ENCODE measurements at places on chromosomes 1 and 21.
A peak's percentile ranks its signal among the peaks of the same experiment; 100 is the strongest.

DNA sequence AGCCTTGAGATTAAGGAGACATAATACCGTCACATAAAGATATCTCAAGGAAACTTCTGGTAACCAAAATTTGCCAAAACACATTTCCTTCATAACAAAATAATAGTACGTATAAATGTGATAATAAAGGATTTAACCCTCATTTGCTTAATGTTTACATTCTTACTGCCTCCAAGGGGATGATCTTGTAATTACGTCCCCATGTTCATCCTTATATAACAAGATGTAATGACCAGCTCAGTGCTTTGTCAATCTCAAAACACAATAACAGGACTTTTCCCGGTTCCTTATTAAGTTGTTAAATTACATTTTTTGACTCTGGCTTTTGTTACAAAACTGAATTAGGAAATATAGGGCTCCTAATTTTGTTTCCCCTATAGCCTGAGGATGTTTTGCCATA is 41.3 kb upstream of the UHMK1 start:
- no peak for DNase-seq

DNA sequence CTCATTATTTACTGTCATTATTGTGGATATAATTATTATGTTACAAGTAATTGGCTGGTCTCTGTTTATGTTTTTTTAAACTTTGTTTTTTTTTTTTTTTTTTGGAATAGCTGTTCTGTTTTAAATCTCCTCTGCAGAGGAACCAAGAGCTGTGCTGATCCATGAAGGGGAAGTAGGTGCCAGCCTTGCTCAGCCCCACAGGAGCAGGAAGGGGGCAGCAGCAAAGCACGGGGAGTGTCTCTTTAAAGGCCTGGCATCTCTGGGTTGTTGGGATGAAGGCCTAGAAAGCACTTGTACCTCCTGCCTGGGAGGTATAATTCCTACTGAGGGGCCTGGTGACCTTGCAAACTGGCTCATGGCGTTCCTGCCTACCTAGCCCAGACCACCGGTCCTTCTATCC is 2.5 kb upstream of the GRHL3 start:
- no peak for DNase-seq

- DNase-seq = no peak
These were observed 11.2 kb downstream of the TARBP1 start for GRCh38 chr1:234467821-234468220.

DNA sequence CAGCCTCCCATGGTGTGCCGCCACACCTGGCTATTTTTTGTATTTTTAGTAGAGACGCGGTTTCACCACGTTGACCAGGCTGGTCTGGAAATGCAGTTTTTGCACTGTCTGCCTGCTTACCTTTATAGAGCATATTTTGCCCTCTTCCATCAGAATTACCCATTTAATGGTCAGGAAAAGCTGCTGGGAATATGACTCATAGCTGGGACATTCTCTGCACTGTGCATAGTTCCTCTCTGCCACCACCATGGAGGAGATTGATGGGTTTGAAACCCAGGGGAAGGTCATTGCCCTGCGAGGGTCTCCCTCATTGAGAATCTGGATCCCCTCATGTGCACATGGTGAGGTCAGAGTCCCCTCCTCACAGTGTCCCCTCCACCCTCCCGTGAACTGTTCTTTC is 32.1 kb downstream of the MX1 start:
- DNase-seq = no peak

- DNase-seq = no peak
These were observed 56.3 kb downstream of the PRPF38A start for GRCh38 chr1:52460694-52461093.

GRCh38 chr1:15152318-15153183 is 996 bp upstream of the TMEM51 start:
- peak; percentile 76 for DNase-seq

DNA sequence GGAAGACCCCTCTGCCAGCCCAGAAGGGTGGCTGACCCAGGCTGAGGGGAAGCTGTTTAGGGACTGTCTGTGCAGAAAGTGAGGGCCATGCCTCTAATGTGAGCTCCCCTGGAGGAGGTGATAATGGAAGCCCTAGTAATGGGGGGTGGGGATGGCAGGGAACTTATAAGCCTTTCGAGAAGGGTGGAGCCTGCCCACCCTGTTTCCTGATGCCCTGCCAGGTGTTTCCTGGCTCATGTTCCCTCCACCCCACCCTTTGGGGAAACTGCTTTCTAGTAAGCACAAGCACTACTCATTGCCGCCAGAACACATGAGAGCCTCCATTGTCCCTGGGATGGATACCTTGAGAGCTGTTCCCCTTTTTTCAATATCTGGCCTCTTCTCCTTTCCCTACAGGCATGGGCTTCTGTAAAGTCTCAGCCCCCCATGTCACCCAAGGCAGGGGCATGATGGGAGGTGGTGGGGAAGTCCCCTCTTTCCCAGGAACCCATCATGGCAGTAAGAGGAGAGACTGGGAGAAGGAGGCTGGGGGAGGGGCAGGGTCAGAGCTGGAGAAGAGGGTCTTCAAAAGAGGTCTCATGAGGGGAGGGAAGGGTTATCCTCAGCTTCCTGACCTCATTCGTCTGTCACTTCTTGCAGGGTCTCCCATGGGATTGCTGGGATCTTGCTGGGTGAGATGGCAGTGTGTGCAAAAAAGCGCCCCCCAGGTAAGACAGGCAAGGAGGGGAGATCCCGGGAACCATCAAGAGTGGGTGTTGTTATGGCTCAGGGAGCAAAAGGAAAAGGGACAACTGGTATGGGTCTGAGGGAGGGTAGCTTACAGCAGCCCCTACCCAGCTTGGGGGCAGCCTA is 2.4 kb downstream of the ATP8B2 start:
- DNase-seq = no peak

GRCh38 chr21:27557356-27557755 is 590.5 kb upstream of the ADAMTS5 start:
- DNase-seq = no peak

DNA sequence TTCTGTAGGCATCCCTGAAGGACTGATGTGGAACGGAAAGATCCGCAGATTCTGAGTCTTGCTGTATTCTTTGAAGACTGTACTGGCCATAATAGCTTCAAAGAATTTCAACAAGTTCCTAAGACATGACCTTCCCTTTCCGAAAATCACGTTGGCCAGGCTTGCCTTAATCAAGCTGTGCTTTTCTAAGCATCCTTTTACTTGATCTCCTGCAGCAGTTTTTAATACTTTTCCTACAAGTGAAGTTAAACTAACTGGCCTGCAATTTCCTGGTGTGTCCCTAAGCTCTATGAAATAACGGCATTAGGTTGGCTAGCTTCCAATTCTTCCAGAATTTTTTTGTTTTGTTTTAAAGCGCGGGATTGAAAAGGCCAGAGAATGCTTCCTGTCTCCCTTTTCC is 40.3 kb downstream of the SPAG17 start:
- no peak for DNase-seq

GRCh38 chr1:52203935-52204625 is 62.2 kb downstream of the ZFYVE9 start:
- DNase-seq = no peak

DNA sequence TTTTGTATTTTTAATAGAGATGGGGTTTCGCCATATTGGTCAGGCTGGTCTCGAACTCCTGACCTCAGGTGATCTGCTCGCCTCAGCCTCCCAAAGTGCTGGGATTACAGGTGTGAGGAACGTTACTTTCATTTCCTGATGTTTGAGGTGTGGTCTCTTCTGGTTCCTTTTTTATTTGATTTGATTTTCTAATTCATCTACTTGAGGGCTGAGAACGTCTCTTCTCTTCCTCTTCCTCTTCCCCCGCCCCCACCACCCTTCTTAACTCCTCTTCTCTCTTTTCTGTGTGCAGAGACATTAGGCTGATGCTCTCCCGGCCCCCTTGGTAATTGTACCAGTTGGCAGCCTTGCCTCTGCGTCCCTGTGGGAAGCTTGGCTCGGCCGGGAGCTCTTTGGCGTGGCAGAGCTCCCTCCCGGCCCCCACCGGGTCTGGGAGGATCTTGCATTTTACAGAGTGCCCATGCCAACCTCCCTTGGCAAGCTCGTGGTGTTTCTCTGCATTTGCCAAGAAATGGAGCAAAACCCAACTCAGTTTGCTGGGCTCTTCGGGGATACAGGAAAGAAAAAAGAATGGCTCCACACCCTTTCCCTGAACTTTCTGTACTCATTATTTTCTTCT is 19.9 kb downstream of the CRYAA start:
- DNase-seq = no peak

DNA sequence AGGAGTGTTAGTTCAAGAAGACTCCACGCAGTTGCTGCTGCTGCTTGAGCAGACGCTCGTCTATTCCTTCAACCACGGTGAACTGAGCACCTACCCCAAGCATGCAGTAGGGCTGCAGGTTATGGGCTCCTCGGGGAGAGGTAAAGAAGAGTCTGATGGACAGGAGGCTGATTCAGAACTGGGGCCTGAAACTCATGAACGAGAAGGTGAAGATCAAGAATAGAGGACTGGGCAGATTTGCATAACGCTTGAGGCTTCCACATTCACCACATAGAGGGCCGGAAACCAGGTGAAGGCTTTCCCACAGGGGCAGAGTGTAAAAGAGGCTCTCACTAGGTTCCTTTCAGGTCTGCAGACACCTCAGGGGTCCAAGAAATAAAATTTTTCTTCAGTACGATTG is 9.1 kb downstream of the ABCA4 start:
- no peak for DNase-seq

DNA sequence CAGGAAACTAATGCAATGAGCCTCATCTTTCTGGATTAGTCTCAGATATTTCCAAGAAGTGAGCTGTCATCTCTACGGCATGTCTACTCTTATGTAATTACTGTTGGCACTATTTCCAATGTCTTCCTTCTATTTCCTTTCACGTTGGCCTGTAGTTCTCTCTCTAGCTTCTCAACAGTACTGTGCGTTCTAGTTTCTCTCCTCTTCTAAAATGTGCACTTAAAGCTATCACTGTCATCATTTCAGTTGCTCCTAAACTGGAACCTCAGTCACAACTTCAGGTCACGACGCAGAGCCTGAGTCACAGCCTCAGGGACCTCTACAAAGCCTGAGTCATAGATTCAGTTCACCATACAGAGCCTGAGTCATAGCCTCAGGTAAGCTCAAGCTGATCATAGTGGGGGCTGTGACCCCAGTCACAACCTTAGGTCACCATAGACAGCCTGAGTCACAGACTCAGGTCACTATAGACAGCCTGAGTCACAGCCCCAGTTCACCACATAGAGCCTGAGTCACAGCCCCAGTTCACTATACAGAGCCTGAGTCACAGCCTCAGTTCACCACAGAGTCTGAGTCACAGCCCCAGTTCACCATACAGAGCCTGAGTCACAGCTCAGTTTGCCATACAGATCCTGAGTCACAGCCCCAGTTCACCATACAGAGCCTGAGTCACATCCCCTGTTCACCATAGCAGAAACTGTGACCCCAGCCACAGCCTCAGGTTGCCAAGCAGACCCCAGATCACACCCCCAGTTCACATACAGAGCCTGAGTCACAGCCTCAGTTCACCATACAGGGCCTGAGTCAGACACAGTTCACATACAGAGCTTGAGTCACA is 13.0 kb downstream of the WNT9A start:
- peak; percentile 20 for DNase-seq

GRCh38 chr1:118210723-118211110 is 25.7 kb upstream of the SPAG17 start:
- DNase-seq = no peak

- no peak for DNase-seq
These were observed 35.6 kb upstream of the PUM1 start for GRCh38 chr1:31101147-31101502.

DNA sequence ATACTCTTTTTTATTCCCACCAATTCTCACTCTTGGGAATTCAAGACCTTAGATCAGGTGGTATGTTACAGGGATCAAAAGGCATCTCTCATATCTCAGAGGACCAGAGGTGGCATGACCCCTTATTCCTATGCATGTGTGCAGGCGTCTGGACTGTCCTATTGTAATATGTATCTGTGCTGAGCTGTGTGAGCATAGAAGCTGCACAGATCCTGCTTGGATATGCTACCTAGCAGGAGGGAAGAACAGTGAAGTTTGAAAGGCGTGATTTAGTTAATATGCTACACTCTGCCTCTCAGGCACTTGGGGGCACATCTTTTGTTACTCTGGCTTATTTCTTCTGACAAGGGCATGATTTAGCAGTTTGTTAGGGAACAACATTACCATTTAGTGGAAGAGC is 86.7 kb upstream of the ZRANB2 start:
- no peak for DNase-seq

GRCh38 chr1:192545896-192546521 is 29.6 kb upstream of the RGS1 start:
- DNase-seq = no peak

- DNase-seq = no peak
These were observed 60.6 kb downstream of the PTPRC start for GRCh38 chr1:198699167-198700015.

DNA sequence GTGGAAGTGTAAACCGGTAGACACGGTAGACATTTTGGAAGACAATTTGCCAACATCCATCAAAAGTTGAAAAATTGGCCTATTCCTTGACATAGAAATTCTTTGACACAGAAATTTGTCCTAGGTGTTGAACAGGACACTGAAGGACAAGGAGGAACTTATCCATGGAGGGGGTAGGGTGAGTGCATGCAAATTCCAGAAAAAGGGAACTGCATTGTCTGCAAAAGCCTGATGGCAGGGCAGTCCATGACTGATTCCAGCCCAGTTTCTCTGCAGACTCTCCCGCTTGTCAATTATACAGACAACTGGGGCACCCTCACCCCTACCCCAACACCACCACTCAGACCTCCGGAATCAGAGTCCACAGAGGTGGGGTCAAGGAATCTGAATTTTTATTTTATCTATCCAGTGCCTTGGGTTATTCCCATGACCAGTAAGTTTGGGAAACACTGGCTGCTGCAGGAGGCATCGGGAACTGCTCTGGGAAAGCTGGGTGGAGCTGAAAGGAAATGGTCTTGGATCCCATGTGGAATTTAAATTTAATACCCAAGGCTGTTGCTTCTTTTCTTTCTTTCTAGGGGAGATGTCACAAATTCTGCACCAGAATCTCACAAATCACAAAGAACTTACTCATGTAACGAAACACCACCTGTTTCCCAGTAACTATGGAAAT is 103.3 kb upstream of the SLC45A1 start:
- DNase-seq = no peak

DNA sequence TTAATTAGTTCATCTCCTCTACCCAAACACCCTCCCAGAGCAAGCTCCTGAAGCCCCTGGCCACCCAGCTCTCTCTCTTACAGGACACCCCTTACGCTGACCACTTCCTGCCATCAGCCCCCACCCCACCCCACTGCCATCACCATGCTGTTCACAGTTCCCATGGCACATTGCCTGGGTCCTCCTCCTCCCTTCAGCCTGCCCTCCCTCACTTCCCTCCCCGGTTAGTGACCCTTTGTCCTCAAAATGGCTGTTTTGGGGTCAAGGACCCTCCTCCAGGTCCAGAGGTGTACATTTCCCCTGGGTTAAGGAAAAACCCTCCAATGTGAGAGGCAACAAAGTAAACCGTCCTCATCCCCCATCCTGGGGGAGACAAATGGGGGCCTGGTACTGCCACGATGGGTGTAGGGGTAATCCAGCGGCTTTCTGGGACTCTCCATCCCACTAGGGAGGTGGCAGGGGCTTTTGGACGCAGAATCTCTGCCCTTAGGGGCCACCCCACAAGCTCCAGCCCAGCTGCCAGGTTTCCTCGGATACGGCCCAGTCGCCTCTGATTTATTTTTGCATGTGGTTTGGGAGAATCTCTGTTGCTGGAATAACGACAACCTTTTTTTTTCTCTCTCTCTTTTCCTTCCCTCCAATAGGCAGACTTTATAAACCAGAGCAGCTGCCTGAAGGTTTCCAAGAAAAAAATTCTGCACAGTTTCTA is 8.5 kb downstream of the CAMK2N1 start:
- DNase-seq = no peak

Measured in fibroblast of the conjunctiva (primary cell).